ENCODE measurements at places on chromosomes 4 and X. TPM values are rescaled to one million over a fixed set of nuclear protein-coding genes. Genes with fewer than 3 reads are reported as not detected.
A peak's percentile ranks its signal among the peaks of the same experiment; 100 is the strongest.

PRDM8 gene
- total RNA-seq: 4.4 TPM

DNA sequence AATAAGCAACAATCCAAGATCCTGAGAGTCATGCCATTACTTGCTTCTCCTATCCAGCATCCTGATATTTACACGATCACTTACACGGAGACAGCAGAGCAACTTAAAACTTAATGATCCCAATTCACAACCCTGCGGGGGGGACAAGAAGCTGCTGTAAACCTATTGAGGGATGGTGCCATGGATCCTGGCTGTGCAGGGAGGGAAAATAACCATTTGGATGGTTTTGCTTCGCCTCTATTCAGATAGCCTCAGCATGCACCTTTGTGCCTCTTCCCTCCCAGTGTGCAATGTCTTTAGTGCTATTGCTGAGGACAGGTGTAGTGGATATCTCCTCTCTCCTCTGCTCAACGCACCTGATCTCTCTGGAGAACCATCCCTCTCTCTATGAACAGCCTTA, 89.7 kb upstream of the PPARGC1A start:
- H3K36me3 ChIP-seq: no peaks in the 10 kb centered on the region
- H3K27me3 ChIP-seq: no peaks in the 10 kb centered on the region
- DNase-seq: no peak
- H3K4me3 ChIP-seq: no peak overlapping the region

EVC2 gene
- 8.0 TPM for total RNA-seq

- no peak overlapping the region for H3K27ac ChIP-seq
- H3K36me3 ChIP-seq: peaks cover 12% of the 10 kb centered on the region
- H3K27me3 ChIP-seq: no peaks in the 10 kb centered on the region
- DNase-seq: no peak
- no peaks in the 10 kb centered on the region for H3K4me1 ChIP-seq
These were observed 49.2 kb downstream of the IRF2 start for GRCh38 chr4:184424993-184425758.

DNA sequence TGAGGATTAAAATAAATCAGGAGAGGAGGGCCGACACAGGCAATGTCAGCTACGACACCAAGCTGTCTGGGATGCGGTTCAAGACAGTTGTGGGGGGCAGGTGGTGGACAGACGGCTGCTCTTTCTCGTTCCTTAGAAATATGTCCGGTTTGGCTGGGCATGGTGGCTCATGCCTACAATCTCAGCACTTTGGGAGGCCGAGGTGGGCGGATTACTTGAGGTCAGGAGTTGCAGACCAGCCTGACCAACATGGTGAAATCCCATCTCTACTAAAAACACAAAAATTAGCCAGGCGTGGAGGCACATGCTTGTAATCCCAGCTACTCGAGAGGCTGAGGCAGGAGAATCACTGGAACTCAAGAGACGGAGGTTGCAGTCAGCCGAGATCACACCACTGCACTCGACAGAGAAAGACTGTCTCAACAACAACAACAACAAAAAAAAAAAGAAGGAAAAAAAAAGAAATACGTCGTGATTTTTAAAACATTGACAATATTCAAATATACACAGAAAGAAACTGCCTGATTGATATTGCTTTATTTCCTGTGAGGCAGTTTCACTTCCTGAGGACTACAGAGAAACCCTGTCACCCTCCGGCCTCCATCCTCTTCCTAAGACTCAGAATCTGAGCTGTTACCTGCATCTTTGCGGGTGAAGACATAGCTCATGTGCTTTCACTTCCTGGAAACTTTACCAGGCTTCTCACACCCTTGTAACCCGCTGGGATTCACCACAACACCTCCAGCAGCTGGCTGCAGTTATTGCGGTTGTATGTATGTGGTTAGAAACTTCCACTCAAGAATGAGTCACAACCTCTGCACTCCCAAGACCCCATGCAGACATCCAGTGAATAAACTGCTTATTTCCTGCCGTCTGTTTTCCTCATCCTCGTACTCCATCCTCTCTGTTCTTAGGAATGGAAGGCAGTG, 63.8 kb upstream of the STS start:
- no peak overlapping the region for H3K27ac ChIP-seq
- peak; percentile 84 for DNase-seq
- peaks cover 8% of the 10 kb centered on the region for H3K4me1 ChIP-seq
- H3K27me3 ChIP-seq: no peaks in the 10 kb centered on the region
- H3K36me3 ChIP-seq: no peaks in the 10 kb centered on the region

- H3K27ac ChIP-seq: peak overlapping the region; percentile 5
- H3K4me3 ChIP-seq: no peak overlapping the region
- H3K27me3 ChIP-seq: no peaks in the 10 kb centered on the region
- no peaks in the 10 kb centered on the region for H3K36me3 ChIP-seq
- H3K4me1 ChIP-seq: peaks cover 11% of the 10 kb centered on the region
These were observed 7.7 kb upstream of the MAPK10 start for GRCh38 chr4:86367577-86367976.

All from GM23248 (cell line).